ENCODE measurements at places on chromosomes 2 and 18.

GRCh38 chr2:107684421-107684820 lies 142.3 kb upstream of the RGPD4 start:
- no peak for DNase-seq

- DNase-seq, result no peak
Observed at GRCh38 chr2:74249406-74250122, 51.1 kb downstream of the MTHFD2 start.

DNA sequence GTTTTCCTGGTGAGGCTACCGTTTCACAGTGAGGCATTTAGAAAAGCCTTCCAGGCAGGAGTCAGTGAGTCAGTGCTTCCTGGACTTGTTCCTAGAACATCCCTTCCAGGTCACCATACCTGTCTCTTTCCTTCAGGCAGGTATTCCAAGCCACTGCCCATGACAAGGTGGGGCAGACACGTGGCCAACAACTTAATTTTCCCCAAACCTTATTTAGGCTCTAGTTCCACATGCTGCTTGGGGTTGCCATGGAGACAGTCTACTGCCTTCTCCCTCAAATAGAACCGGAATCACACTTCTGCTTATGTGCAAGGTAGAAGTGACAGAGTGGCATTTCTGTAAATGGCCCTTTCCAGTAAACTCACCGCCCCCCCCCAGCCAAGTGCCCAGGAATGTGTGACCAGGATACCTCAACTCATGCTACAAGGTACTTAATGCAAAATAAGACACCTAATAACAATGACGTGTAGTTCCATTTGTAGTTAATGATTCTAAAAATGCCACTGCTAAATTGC lies 258.3 kb downstream of the PRKCE start:
- no peak for DNase-seq

GRCh38 chr2:15675456-15676195 lies 84.0 kb downstream of the DDX1 start:
- DNase-seq, result no peak

DNA sequence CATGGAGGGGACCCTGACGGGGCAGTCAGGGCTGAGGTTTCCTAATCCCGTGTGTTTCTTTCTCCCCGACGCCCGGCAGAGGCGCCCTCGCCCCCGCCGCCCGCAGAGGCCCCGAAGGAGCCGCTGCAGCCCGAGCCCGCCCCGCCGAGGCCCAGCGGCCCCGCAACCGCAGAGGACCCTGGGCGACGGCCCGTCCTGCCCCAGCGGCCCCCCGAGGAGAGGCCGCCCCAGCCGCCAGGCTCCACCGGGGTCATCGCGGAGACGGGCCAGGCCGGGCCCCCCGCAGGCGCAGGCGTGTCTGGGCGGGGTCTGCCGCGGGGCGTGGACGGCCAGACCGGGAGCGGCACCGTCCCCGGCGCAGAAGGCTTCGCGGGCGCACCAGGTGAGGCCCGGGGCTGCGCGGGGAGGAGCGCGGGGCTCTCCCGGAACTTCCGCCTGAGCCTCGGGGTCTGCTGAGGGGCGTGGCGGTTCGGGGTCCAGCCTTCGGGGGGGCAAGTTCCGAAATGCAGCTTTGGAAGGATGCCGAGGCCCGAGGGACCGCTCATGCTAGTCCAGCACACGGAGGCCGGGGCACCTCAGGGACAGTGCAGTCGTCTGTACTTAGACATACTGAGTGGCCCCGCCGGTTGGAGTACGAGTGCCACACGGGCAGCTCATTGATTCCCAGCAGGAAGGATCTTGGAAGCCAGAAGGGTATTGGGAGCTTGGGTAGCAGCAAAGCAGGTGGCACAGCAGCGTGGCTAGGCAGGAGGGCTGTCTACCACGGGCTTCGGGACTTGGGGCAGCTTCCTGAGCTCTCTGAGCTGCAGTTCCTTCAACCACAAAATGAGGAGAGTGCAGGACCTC lies 60.1 kb downstream of the EMILIN2 start:
- no peak for DNase-seq

DNA sequence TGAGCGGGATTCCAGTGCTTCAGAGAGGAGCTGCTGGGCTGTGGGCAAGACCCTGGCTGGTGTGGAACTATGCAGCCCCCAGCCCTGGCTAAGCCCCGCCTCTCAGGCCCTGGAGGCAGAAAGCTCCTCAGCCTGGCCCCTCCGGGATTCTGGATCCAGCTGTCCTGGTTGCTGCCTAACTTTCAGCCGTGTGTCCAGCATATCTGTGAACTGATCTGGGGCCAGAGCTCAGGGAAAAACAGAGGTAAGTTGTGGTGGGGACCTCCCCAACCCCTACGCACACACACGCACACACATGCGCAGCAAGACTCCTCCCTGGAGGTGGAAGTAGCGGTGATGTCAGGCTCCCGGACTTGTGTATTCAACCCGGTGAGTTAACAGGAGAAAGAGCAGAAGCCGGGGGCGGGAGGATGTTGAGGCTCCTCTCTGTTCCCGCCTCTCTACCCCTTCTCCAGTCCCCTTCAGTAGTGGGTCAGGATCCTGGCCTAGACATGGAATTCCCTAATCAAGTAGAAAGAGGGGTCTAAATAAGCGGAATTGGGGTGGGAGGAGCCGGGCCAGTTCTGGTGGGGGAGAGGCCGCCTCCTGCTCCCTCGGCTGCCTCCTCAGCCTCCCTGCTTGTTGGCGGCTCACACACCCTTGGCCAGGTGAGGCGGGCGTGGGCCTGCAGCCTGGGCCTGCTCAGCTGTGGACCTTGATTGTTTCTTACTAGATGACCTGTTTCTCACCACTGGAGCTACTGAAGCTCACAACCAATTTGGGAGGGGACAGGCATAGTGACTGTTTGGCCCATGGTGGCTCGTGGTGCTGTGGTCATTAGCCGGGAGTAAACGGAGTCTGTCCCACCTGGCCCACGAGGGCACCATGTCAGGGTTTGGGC lies 33.4 kb downstream of the SIX2 start:
- DNase-seq, result no peak

DNA sequence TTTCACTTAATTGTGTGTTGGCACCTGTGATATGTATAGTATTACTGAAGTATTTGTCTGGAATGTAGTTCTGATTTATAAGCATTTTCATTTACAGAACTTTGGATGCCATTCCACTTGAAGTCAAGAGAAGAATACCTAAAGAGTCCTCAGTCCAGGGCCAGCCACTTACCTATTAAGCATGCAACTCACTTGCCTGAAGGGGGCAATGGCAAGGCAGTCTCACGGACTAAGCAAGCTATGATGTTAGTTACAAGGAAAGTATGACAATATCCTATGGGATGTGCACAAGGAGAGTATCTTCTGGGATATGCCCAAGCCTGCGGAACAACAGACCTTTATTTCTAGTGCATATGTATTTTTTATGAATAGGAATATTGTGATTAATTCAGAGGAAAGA lies 369.4 kb upstream of the GCFC2 start:
- DNase-seq, result no peak

GRCh38 chr2:15965564-15966019 lies 25.2 kb downstream of the MYCN start:
- no peak for DNase-seq

DNA sequence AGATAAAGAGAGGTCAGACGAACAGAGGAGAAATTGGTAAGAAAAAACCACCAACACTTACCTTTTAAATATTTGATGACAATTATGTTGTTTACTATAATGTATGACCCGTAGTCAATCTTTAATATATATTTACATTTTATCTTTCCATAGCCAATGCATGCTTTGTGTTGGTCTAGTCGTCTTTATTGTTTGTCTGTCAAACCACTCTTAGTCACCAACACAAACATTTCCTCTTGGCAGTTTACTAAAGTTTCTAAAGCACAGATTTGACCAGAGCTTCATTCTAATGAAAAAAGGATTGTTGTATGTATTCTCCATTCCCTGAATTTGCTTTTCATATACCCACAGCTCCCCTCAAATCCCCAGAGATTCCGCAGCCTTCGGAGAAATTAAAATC lies 784.7 kb upstream of the PIK3C3 start:
- no peak for DNase-seq

- DNase-seq, result no peak
Observed at GRCh38 chr18:32980896-32981295, 208.1 kb upstream of the KLHL14 start.

DNA sequence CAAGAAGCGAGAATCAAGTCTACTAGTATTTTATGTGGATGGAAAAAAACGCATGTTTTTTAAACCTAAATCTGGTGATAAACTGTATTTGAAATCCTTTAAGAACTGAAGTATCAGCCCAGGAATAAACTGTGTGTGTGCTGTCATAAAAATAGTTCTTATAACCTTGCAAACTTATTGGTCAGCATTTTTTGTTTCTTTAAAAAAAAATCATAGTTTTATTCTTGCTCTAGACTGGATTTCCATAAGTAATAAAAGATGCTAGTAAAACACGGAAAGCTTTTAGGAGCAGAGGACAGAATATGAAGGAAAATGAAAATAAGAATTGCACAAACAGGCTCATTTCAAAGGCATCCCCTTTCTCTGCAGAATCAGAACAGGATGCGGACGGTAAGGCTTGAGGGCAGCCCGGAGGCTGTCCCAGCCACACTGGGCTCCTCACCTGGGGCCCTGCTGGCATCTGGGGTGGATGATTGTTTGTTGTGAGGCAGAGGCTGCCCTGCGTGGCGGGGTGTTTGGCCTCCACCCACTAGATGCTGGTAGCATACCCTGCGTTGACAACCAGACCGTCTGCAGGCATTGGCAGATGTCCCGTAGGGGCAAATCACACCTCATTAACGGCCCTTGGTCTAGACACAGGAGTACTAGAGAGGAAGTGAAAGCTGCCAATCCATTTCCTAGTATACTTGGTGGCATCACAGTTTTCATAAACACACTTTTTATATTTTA lies 52.5 kb downstream of the MBP start:
- DNase-seq, result no peak

DNA sequence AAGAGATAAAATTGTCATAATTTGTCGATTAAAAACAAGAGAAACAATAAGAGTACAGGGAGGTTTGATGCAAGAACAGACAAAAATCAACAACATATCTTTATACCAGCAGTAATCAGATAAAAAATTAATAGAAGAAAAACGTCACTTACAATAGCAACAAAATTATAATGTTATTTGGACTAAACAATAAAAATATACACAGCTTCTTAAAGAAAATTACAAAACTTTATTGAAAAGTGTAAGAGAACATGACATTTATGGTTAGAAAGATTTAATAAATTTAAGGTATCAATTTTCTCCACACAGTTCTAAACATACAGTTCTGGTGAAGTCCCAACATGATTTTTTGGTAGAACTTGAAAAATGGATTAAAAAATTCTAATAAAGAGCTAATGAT lies 12.8 kb downstream of the RNF138 start:
- DNase-seq, result no peak

GRCh38 chr2:101223814-101224231 lies 28.9 kb upstream of the CNOT11 start:
- DNase-seq, result no peak

DNA sequence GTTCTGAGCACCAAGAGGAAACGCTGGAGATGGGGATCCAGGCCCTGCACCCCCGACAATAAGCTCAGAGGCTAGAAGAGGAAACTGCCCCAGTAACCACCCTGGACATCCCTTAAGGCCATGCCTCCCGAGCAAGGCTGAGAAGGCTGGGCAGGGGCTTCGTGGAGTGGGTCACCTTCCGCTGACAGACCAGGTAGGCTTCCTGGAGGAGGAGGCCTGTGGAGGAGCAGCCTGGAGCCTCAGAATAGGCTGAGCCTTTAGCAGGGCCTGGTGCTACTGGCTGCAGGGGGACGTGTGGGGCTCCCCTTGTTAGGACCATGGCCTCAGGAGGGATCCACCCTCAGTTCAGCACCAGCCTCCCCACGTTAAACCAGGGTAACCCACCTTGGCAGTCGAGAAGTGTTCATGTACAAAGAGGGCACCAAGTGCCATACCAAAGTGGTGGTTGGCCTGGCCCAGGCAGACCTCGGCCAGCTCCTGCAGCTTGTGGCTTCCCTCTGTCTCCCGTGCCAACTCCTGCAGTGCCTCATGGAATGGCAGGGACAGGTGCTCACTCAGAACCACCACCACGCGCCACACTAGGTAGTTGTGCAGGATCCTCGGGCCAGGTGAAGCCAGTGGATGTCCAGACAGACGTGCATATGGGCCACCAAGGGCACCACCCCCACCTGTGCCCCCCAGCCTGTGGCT lies 28.5 kb upstream of the ALPP start:
- no peak for DNase-seq

- DNase-seq, result no peak
Observed at GRCh38 chr2:135248611-135249010, 196.5 kb downstream of the RAB3GAP1 start.

DNA sequence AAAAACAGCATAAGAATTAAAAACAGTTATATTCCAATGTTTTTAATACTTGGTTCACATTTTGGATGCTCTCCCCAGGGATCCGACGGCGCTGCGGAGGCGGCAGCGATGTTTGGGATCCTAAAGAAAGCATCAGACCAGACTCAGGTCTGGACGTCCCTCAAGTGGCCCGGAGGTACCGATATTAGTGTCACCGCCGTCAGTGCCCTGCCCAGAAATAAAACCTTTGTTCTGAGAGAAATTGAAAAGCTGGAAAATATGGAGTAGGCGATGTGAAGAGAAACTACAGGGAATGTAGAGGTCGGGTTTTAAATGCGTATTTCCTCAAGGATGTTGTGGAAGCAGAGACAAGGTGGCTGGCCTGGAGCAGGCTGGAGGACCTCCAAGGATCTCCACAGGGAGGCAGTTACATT lies 683 bp upstream of the TBC1D8 start:
- no peak for DNase-seq

GRCh38 chr2:196136151-196136550 lies 35.2 kb downstream of the STK17B start:
- DNase-seq, result no peak

GRCh38 chr2:7686016-7686385 lies 768.8 kb downstream of the RNF144A start:
- no peak for DNase-seq

- DNase-seq, result no peak
Observed at GRCh38 chr2:206756816-206757215, 8.3 kb downstream of the MDH1B start.

GRCh38 chr2:69565431-69565839 lies 78.1 kb downstream of the AAK1 start:
- DNase-seq, result no peak

GRCh38 chr2:241091734-241092445 lies 10.2 kb downstream of the MTERF4 start:
- DNase-seq, result no peak

DNA sequence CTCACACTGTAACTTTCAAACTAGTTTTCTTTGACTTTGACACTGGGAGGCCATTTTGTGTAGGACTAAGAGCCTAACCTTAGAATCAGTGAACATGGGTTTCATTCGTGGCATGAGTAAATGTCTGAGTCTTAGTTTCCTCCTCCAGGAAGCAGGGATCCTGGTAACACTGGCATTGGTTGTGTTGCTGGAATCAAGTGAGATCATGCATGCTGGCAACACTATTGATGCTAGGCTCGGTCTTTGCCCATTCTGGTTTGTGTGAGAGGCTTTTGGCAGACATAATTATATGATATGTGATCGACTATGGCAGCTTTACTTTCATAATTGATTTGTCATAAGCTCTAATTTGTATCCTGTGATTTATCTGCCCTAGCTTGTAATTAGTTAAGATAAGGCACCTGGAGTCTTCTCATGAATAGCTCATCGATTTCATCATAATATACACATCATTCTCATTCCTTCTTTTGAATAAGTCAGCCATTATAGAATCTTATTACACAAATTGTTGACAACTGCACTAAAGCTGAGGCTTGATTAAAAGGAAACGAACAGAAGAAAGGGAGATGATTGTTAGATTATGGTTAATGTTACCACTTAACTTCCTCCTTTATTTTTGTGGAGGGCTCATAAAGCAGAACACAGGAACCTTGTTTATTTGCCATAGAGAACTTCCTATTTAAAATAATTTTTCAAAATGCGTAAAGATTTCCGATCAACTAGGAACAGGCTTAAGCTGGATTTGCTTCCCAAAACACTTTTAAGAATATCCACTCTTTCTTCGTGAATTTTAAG lies 12.6 kb downstream of the PPP1R1C start:
- DNase-seq, result no peak
